ENCODE measurements at places on chromosomes 1 and 21.

DNA sequence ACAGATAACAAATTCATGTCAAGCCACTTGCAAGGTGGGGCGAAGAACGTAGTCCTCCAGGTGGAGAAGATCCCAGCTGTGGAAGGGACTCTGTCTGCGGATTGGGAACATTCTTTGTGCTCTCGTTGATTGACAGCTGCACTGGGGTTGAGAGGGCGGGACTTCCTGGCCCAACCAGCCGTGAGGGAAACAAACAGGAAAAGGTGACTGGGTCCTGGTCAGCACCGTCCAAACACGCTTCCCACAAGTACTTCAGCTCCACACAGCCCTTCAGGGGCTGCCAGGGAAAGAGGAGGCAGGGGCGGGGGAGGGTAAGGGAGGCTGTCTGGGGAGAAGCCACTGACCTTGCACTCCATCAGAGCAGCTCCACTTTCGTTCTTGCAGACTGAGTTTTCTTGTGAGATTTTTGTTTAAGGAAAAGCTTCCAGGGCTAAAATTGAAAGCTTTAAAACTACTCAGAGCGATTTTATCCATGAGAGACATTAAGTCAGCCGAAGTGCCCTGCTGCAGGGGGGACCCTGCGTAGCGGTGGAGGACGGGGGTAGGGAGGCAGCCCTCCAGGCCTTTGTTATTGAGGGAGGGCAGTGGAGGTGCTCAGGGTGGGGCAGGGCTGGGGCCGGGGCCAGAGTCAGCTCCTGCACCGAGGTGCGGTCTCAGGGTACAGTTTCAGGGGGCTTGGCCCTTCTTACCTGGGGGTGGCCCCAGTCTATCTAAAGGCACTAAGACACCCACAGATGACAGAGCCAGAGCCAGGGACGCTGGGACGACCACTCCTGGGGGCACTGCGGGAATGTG is 21.6 kb upstream of the STUM start:
- peak; percentile 88 for DNase-seq

GRCh38 chr21:31888936-31889371 is 16.1 kb downstream of the HUNK start:
- DNase-seq, result peak; percentile 40

GRCh38 chr21:36104317-36105300 is 30.3 kb upstream of the CBR3 start:
- DNase-seq, result no peak

- DNase-seq, result no peak
Observed at GRCh38 chr1:87399701-87400100, 71.0 kb downstream of the LMO4 start.

DNA sequence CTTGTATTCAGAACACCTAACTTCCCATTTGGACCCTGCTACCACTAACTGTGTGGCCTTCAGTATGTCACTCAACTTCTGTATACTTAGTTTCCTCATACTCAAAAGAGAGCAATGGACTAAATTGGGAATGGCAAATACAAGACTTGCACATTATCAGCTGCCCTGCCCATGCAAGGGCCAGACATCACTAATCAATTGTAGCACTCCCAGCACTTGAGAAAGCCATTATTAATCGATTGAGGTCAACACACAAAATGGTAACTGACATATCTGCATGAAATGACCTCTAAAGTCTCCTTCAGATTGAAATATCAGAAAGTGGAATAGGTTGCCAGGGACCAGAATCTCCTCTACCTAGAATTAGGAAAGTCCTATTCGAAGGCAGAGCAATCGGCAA is 59.2 kb downstream of the MT1HL1 start:
- DNase-seq, result peak; percentile 13

- no peak for DNase-seq
Observed at GRCh38 chr1:99956755-99957154, 13.0 kb upstream of the SLC35A3 start.

- no peak for DNase-seq
Observed at GRCh38 chr1:202553560-202554038, 156.7 kb downstream of the SYT2 start.

DNA sequence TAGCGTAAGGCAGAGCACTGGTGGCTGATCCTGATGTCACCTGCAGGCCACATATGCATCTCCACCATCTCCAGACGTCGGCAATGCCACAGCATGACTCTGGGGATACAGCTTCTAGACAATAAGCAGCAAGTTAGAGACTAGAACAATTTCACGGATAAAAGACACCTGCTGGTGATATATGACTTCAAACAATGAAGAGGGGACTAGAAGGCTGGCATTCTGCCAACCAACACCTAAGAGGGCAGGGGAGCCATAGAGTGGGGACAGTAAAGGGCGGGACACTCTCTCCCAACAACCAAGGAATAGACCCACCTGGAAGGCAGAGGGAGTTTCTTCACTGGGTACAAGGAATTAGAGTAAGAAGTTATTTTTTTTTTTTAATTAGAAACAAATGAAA is 126.7 kb downstream of the SIM2 start:
- peak; percentile 28 for DNase-seq

DNA sequence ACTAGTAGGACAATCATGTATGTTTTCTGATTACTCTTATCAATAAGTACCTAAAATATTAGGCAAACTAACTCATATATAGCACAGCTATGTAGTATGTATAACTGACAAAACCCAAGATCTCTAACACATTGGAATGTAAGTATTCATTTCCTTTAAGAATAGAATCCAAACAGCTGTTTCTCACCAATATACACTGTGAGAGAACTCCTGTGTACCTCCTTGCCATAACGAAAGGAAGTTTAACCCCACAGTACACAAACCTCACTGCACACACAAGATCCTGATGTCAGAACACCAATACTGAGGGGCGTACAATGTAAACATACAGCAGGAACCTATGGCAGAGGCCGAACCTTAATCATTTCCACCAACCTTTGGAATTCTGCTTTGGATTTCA is 113.0 kb downstream of the SMYD3 start:
- no peak for DNase-seq

- peak; percentile 92 for DNase-seq
Observed at GRCh38 chr1:66503841-66504470, 30.0 kb upstream of the SGIP1 start.

All from DMS53 (cell line).